OCI-LY7 (cell line): ENCODE measurements at places on chromosomes 6 and 20.
A peak's percentile ranks its signal among the peaks of the same experiment; 100 is the strongest.

GRCh38 chr6:44245391-44245911 lies 1.4 kb upstream of the HSP90AB1 start:
- DNase-seq: no peak

GRCh38 chr6:31922942-31923341 lies 4.6 kb upstream of the C2 start:
- DNase-seq: peak; percentile 59

- DNase-seq: no peak
Observed at GRCh38 chr6:111832833-111833418, 40.3 kb downstream of the FYN start.

GRCh38 chr6:25944688-25945574 lies 14.4 kb upstream of the SLC17A2 start:
- no peak for DNase-seq

DNA sequence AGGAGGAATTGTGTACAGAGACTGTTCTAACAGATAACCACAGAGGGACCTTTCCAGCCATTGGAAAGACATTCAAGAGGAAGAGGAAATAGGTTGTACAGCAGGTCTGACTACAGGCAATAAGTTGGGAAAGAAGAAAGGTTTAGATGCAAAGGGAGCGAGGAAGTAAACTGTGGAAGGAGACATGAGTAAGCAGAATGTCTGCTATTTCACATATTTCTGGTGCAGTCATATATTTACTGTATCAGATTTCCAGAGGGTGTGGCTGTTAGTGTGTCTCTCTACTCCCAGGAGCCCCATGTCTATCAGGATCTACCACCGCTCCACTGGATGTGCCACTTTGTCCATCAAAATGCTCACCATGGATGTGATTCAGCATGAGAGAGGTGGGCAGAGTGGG lies 25.9 kb downstream of the MRS2 start:
- no peak for DNase-seq

- no peak for DNase-seq
Observed at GRCh38 chr6:41325446-41326066, 9.9 kb upstream of the NCR2 start.

GRCh38 chr20:20897145-20897544 lies 184.7 kb upstream of the RALGAPA2 start:
- DNase-seq: no peak

DNA sequence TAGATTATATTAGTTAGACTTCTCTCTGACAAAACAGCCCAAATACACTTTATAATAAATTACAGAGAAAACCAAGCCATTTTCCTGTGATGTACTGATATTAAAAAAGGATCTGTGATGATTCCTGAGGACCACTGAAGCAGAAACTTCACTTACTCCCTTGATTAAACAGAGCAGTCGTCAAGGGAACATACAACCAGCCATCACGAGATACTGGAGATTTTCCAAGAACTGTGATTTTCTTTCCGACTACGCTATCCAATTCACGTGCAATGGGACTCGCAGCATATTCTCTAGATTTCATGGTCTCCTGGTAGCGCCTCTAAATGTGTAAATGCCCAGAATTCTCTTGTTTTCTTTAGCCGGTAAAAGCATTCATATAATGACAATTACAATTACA lies 377.4 kb downstream of the PHF3 start:
- no peak for DNase-seq

GRCh38 chr6:156282087-156282486 lies 495.1 kb upstream of the ARID1B start:
- no peak for DNase-seq
